ENCODE measurements at places on chromosomes 13 and 19.

DNA sequence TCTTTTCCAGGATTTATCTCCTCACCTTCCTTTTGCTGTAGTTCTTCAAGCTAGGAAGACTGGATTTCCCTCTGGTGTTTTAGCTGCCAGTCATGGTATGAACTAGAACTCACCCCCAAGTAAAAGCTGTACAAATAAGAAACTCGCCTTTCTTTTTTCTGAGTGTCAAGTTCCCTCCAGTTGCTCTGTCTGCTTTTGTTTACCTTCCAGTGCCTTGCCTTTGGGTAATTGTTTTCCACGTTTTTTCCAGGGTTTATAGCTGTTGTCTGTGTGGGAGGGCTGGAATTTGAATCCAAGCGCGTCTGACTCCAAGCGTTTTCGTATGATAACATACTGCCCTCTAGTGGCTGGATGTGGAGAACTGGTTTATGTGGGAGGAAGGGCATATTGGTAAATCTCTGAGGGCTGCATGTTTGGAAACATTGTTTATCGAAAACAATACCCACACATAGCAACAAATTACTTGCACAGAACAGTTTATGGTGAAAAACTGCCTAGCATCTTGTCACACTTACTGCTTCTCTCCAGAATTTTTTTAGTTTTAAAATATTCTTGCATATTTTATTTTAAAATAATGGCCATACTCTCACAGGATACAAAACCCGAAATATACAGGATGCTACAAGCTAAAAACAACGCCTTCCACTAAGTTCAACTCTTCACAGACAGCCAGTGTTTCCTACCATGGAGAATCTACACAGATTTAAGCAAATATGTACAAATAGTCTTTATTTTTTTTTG, 19.2 kb downstream of the RCN3 start:
- DNase-seq = no peak

GRCh38 chr13:39536906-39537305, 66.1 kb downstream of the LHFPL6 start:
- no peak for DNase-seq

DNA sequence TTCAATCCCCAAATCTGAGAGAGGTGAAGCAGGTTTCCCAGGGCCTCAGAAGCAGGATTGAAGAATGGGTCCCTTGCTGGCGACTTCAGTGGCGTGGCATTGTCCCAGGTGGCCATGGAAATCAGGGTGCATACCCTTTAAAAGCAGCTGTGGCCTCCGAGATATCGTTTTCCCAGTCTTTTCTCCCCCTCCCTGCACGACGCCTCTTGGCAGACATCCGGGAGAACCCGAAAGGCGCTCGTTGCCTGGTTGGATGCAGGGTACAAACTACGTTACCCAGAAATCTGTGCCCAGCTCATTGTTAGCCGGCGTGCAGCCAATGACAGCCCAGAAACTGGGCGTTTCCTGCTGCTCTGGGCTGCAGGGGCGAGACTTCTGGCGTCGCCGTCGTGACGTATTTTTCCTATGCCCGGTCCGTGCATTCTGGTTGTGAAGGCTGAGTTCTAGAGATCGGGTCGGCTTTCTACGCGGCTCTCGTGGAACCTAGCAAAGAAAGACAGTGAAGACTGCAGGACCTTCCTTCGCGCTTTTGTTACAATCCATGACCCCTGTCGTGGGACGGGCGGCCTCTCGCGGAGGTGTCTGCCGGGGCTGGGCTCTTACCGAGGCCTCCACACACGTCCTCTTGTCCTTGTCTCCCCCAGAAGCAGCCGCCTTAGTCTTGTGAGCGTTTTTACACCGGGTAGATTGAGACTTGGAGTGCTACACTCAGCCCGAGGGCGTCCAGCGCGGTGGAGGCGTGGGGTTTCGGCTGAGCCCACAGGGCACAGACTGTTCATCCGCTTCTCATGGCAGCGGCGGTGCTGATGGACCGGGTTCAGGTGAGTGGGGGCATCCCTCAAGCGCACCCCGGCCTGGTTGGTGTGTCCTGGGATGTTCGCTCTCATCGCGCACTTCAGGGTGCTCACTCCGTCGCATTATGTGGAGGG, at the start of gene ZNF304:
Gene ZNF304, plus strand, starts transcription at position 395 of the 929 bp plus-strand sequence. Its CDS starts 394 bp downstream, at position 789.
- peak; percentile 63 for DNase-seq

GRCh38 chr19:51676566-51677083, 16.5 kb upstream of the SPACA6 start:
- no peak for DNase-seq

GRCh38 chr13:27953676-27954405, 15.3 kb downstream of the CDX2 start:
- DNase-seq = no peak

- DNase-seq = no peak
Observed at GRCh38 chr13:114143806-114144605, 11.6 kb upstream of the RASA3 start.

GRCh38 chr19:40314656-40315055, 29.5 kb upstream of the AKT2 start:
- DNase-seq = no peak

GRCh38 chr13:109333893-109334651, 452.3 kb downstream of the IRS2 start:
- no peak for DNase-seq

Data from stimulated activated CD4-positive, alpha-beta T cell treated with anti-CD3 and anti-CD28 coated beads, Interleukin-15, amount 100 ng/mL, for 1 hour (primary cell).